ENCODE measurements at places on chromosomes 5 and 9.

GRCh38 chr5:160462167-160462566 lies 40.5 kb downstream of the PTTG1 start:
- DNase-seq = no peak

DNA sequence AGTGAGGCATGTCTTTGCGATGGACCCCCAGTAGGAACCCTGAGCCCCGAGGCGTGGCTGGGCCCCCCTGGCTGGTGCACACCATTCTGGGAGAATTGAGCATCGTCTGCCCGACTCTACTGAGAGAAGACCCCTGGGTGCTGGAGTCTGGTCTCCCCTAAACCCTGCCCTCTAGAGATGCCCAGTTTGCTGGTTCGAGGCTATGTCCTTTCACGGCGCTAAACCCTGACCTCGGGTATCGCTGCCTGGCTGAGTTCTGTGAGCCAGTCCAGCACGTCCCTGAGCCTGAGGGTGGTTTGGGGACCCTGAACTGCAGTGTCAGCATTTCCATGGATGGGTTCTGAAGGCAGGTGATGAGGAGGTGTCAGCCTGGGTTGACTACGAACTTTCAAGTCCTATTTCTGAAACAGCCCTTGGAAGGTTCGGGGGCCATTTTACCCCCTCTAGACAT lies 128.8 kb downstream of the RXRA start:
- DNase-seq = no peak

DNA sequence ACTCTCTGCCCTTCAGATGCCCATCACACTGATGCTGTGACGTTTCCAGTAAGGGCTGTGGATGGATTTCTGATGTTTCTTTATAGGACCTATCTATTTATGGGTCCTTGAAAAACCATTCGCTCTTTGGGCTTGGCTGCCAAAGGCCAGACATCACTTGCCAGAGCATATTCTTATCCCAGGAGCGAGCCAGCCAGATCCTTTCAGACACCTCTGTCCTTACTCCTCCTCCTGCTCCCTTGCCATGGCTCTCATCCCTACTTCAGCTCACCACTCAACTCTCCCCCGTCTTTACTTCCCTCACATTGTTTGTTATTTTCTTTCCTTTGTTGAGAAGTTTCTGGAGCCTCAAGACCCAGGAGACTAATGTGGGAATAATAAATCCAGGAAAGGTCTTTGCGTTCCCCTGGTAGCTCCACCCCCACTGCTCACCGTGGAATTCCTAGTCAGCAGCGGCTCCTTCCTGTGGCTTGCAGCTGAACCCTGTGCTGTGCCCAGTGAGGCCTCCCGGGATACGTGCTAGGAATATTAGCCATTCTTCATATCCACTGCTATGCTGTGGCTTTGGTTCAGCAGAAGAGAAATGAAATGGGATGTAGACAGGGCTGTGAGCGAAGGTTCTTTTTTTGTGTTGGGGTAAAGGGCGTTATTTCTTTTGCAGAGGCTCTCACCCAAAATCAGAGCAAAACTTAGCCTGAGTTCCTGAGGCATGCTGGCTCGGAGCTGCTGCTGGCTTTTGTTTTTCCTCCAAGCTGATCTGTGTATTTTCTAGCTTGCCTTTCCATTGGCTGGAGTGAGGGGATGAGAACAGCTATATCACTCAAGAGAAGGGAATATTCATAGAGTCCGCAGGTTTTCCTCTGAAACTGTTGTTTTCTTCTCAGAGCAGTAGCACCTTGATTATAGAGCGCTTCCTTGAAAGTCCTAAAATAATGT lies 171.1 kb downstream of the SAXO1 start:
- no peak for DNase-seq

- DNase-seq = no peak
Observed at GRCh38 chr5:104817127-104817526, 1254.5 kb upstream of the NUDT12 start.

DNA sequence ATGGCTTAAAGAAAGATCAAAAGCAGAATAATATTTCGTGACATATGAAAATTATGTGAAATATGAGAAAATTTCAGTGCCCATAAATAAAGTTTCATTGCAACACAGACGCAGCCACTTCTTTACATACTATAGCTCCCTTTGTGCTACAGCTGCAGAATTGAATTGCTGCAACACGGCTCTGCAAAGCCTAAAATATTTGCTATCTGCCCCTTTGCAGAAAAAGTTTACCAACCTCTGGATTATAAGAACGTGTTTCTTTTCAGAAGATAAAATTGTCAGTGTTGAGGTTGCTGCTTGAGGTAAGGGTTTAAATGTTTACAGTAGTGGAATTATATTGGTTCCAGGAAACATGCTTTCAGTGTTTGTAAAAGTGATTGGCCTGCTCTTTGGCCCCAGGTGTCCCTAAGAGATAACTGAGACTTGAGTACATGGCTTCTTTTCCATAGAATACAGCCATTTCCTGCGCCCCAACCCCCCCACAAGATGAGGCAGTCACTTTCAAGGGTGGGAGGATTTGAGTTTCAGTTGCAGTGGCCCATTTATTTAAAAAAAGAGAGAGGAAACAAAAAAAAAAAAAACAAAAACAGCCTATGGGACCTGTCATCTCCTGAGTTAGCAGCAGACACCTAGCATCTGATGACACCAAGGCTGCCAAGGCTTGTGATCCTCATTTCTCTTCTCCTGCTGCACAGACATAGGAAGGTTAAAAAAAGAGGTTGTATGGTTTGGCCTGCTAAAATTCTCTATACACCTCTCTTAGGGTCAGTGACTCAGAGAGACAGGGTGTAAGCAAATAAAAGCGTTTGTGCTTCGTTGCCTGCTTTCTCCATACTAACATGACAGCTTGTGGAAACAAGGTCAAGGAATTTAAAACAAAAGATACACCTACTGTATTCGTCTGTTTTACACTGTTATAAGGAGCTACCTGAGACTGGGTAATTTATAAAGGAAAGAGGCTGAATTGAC lies 28.0 kb upstream of the HTR4 start:
- no peak for DNase-seq

DNA sequence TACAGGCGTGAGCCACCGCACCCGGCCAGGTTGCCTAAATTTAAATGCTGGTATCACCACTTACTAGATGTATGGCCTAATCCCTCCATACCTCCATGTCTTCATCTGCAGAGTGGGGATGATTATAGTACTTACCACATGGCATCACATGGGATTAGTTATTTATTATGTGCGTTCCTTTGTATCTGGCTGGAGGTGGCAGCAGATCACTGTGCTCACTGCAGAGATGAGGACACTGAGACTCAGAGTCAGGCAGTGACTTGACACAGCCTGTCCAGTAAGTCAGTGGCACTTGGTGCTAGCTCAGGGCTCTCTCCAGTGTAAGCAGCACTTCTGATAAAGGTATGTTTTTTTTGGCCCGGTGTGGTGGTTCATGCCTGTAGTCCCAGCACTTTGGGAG lies 38.4 kb upstream of the HAND1 start:
- DNase-seq = no peak

GRCh38 chr9:96554326-96554725 lies 65.3 kb downstream of the CDC14B start:
- no peak for DNase-seq

All from GM13976 (cell line).